ENCODE measurements at places on chromosomes 4 and X. TPM values are rescaled to one million over a fixed set of nuclear protein-coding genes. Genes with fewer than 3 reads are reported as not detected.

Gene SYAP1
- 63.5 TPM for total RNA-seq

Gene PRICKLE3
- total RNA-seq: 25.5 TPM

Gene TCP11X2
- total RNA-seq: not detected

Gene NAP1L3
- 1.4 TPM for total RNA-seq

Gene HGFAC
- total RNA-seq: not detected

Gene SGCB
- 35.4 TPM for total RNA-seq

Gene ZNF157
- not detected for total RNA-seq

Gene EFHC2
- 0.57 TPM for total RNA-seq

Gene NHSL2
- 1.0 TPM for total RNA-seq

Gene FGFR3
- total RNA-seq: 32.3 TPM

Gene STAP1
- 0.52 TPM for total RNA-seq

Gene CFAP299
- total RNA-seq: not detected

Gene ANKRD50
- total RNA-seq: 14.0 TPM

Gene IL2
- not detected for total RNA-seq

Gene SNCA
- 5.7 TPM for total RNA-seq

Gene MAGEE2
- 0.10 TPM for total RNA-seq

Gene INTS6L
- total RNA-seq: 16.2 TPM

Gene HTT
- total RNA-seq: 51.0 TPM

Gene CXCR3
- total RNA-seq: 3.9 TPM

Gene GRIA3
- total RNA-seq: 0.17 TPM

Gene MAGIX
- 4.3 TPM for total RNA-seq

Gene TLR7
- total RNA-seq: 1.3 TPM

Gene GYPE
- total RNA-seq: not detected

Gene EMCN
- 2.8 TPM for total RNA-seq

Gene GPR82
- 0.56 TPM for total RNA-seq
